Kidney epithelial cell (primary cell): ENCODE measurements at places on chromosomes 13 and 19. TPM values are rescaled to one million over a fixed set of nuclear protein-coding genes. Genes with fewer than 3 reads are reported as not detected.

DNA sequence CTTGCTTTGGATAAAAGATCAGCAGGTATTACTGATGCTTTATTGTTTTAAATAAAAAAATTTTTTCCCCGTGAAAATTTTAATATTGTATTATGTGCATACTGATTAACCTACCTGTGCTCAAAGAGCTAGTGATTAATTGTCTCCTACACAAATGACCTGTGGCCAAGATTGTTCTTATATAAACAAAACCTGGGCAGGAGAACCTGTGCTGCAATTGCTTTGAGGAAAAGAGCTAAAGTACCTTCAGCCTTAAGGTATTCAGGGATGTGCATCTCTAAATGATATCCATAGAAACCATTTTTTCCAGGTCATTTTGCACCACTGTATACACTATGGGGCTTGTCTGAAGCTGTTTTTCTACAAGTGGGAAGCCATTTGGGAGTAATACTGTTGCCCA, 1.2 kb downstream of the FRY start:
- no peak for DNase-seq

The ZNF471 gene
- 2.4 and 2.8 TPM in 2 replicates for total RNA-seq

DNA sequence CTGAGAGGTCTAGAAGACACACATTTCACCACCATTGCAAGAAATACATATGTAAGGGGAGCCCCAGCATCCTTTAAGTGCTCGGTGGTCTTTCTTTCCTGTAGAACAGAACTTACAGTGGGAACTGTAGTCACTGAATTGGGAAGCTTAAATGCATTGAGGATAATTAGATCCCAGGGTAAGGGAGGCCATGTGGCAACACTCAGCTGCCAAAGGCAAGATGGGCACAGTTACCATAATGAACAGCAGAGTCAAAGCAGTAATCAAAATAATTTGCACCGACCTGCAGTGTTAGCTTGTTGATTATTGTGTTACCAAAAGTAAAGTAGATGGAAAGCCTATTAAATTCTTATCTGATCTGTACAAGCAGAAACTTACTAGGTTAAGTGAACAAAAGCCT, 291.2 kb upstream of the PCDH20 start:
- DNase-seq: no peak

The EDNRB gene
- 0.21 and 0.75 TPM in 2 replicates for total RNA-seq

The NXNL1 gene
- not detected in 2 replicates for total RNA-seq

DNA sequence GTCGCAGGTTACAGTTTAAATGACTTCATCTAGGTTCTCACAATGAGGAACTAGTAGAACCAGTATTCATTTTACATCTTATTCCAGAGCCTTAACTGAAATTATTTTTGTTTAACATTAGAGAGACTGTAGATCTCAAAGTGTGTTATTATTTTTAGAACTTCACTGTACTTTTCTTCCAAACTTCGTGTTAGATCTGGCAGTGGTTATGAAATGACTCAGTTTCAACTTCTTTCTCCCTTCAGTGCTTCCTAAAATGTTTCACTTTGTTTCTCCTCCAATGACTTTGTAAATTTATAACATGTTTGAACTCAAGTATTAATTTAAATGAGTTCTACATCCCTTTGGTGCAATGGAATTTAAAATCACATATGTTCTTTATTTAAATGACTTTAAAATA, 139.3 kb downstream of the PCDH9 start:
- DNase-seq: no peak

DNA sequence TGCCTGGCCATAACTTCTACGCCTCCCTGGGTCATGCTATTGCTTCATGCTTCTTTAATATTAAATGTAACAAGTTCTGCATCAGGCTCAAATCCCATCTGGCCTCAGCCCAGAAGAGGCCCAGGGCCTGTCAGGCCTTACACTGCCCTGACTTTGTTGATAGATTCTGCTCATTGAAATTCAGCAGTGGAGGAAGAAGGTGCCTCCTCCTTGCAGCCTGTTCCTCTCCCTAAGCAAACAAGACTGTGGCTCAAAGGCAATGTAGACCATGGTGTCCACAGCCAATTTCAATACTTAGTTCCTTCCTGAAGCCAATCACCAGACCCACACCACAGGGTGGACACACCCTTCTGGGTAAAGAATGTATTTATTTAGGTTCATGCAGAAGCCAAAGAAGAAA, 59.4 kb downstream of the LACC1 start:
- no peak for DNase-seq

- no peak for DNase-seq
Observed at GRCh38 chr19:23916991-23917390, 2.3 kb downstream of the ZNF726 start.

DNA sequence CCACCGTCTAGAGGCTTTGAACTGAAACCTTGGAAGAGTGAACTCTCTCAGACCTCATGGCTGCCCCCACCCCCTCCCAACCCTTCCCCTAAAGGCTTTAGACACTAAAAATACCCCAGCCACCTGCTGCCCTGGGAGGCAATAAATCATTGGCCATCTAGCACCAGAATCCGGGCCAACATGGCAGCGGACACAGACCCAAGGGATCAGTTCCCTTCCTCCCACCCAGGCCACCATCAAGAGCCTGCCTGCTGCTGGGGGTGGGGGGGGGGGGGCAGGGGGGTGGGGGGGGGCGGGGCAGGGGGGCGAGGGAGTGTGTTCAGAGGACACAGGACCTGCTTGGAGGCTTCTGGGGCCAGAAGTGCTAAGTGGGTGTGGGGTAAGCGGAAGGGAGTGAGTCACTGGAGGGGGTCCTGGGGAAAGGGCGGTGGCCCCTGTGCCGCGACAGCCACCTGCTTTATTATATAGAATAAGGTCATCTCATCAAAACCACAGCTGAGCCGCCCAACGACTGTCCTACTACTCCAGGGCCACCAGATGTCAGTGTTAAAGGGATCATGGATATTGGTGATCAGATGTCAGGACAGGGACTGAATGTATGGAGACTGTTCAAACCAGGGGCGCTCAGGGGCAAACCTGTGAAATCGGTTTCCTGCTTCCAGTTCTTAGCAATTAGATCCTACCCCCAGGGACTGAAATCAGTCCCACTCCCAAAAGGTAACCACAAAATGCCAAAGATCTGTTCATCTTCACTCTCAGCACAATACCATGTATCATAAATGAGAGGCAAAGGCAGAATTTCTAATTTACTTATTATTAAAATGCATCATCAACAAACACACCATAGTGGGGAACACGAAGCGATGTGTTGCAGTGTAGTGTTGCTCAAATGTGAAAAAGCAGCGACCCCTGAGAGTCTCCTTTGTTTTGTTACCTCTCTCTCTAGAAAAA, 24.3 kb downstream of the ARL11 start:
- no peak for DNase-seq

GRCh38 chr13:51101636-51102235, 9.3 kb downstream of the C13orf42 start:
- DNase-seq: no peak

The TEX29 gene
- total RNA-seq: not detected in 2 replicates

The C3 gene
- total RNA-seq: 58.5 and 61.8 TPM in 2 replicates

DNA sequence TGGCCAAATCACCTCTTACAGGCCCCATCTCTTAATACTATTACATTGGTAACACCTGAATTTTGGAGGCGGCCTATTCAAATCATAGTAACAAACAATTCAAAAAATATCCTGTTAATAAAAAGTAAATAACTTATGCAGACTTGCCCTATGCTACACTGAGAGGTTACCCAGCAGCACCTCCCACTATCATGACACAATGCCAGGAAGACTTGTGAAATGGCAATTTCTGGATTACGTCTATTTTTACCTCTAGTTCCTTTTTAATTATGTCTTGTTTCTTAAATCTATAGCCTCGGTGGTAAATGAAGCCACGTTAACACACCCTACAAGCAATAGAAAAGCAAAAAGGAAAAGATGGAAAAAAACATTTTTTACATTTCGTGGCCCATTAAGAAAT, 6.2 kb upstream of the DZIP1 start:
- DNase-seq: no peak

- DNase-seq: no peak
Observed at GRCh38 chr13:28618230-28618994, 40.5 kb upstream of the POMP start.

DNA sequence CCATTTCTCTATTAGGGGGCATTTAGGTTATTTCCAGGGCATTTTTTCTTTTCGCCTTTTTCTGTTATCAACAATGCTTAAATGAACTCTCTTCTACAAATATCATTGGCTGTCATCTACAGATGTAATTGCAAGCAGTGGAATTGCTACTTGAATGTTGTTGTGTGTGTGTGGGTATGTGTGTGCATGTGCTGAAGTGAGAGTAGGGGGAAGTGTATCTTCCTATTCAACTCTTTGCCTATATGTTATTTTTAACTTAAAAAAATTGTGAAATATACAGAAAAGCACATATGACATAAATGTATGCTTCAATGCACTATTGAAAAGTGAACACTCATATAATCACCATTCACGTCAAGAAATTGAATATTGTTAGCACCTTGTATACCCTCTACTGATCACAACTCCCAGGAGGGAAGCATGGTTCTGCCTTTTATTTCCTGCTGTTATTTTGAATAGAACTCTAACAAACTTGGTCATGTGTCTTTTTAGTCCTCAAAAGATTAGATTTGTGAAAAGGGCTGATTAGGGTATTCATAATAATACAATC, 24.7 kb downstream of the WDFY2 start:
- no peak for DNase-seq

GRCh38 chr13:78325585-78325984, 277.8 kb downstream of the POU4F1 start:
- no peak for DNase-seq

The FAM216B gene
- total RNA-seq: not detected in 2 replicates

The TTC9B gene
- total RNA-seq: not detected in 2 replicates

- DNase-seq: no peak
Observed at GRCh38 chr19:31015778-31016177, 333.5 kb downstream of the TSHZ3 start.

DNA sequence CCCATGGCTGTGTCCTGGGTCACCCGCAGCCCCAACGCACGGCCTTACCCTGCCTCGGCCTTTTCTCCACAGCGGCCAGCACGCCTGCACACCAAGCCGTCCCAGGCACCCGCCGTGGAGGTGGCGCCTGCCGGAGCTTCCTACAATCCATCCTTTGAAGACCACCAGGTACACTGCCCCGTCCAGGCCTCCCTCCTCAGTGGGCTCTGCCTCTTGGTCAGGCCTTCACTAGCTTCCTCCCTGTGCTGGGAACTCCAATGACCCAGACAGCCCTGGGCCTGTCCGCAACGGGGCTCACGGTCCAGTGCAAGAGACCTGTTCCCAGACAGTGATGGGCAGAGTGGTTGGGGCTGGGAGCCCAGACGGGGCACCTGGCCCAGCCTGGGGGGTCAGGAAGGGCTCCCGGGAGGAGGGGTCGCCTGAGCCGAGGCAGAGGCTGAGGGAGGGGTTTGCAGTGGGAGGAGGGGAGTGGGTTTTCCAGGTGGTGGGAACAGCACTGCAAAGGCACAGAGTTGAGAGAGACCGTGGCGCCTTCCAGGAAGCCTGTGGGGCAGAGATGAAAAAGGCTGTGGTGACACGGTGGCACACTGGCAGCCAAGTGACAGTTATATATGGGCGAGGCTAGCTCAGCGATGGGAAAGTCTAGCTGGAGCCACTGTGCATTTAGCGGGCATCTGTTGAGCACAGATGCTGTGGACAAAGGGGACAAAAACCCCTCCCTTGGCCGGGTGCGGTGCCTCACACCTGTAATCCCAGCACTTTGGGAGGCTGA, 7.3 kb downstream of the NOP53 start:
- DNase-seq: no peak

DNA sequence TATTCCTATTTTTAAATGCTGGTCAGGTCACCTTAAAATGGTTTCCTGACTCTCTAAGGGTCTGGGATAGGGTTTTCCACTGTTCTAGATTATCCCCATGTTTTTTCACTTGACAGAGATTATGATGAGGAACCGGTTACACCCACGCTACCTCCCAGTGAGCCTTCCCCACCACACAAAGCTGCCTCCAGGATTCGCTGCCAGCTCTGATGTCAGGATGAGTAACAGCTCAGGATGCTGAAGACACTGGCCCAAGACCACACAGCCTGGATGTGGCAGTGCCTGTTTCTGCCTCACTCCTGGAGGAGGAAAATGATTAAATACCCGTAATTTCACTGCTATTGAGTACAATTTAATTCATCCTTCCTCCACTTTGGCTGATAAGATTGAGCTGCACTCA, 22.9 kb downstream of the ZNF114 start:
- no peak for DNase-seq

DNA sequence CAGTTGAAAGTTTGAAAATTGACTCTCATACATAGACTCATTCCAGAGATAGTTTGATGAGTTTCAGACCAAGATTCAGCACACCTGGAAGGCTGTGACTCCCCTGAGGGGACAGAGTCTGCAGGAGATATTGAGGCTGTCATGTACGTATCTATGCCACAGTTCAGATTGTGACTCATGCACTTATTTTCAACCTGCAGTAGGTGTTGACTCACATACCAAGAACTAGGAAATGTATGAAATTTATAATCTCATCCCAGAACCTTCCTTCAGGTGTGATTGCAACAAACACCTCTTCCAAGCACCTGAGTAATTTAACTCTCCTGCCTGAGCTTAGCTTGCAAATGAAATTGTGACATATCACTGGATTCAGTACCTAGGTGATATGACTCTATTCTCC, 64.4 kb upstream of the ZNF43 start:
- DNase-seq: no peak

- DNase-seq: no peak
Observed at GRCh38 chr19:51724543-51724942, 752 bp upstream of the HAS1 start.

DNA sequence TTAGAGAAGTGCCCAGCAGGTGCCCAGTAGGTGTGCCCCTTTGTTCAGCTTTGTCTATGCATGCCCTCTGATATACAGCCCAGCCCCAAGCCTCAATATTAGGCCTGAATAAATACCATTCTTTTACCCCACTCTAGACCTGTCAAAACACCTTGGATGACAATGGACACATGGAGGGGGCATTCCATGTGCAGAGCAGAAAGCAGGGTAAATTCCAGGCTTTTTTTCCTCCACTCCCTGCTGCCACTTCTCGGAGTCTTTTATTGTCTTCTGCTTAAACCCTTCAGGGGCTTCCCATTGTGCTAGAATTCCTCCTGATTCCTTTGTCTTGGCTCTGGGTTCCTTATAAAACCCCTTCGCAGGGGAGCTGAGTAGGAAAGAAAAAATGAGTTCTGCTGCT, 5.8 kb upstream of the FRY start:
- no peak for DNase-seq
